ENCODE measurements at places on chromosomes 7 and 10.

DNA sequence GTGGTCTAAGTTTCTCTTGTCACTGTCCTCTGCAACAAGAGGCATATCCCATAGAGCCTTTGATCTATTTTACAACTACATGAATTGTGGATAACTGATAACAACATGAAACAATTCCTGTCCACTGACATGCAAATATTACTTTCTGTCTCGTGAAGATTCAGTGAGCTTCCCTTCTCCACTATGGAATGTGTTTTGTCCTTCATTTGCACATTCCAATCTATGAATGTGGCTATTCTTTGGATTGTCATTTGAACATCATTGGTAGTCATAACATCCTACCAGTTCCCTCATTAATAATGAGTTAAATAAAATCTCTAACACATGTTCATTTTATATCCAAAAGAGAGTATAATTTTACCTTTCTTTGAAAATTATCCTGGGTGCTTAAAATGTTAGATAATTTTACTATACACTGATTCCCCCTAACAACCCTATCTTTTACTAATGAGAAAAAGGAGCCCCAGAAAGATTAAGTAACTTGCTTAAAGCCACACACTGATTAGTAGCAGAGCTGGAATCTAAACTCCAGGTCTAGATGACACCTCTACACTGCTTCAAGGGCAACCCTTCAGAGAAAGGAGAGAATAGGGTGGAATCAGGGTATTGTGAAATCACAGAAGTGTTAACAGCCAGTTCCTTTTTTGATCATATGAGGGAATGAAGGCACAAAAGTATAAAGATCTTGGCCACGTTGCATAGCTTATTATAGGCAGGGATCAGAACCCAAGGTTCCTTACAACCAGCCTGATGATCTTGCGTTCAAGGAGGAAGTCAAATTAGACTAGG, 39.1 kb downstream of the PDE1C start:
- DNase-seq, result no peak

GRCh38 chr10:129854796-129855705, 109.0 kb downstream of the EBF3 start:
- DNase-seq, result no peak

- no peak for DNase-seq
Observed at GRCh38 chr10:69957241-69957885, 95.3 kb upstream of the MACROH2A2 start.

DNA sequence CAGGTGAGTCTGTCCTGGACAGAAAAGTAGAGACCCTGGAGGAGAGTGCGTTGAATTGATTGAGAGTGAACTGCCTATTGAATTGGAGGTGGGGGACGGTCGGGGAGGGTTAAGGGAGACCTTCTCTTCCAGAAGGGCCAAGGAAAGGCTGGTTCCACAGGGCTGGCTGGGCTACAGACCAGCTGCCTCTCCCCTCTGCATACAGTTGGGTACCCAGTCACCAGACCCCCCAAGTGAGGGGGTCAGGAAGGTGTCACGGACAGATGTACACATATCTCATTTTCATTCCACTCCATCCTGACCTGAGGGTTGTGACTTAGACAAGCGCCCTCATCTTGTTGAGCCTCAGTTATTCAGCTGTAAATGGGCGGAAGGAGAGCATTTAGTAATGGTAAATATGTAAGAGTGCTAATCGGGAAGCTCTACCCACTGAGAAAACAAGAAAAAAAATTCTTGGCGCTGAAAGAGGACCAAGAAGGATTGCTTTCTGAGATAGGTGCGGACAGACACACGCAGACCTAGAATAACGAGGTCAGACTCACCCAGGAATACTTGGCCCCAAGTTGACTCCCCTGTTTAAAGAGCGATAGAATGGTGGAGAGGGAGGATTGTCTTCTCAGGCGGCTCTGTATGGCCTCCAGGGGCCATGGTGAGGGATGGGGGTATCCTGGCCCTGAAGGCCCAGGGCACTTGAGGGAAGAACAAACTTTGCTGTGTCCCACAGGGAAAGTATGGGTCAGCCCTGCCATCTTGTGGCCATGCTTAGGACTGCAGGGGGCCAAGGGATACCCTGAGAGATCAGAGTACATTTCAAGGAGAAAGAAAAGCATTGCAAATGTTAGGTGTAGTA, 7.2 kb upstream of the MBL2 start:
- peak; percentile 72 for DNase-seq

- DNase-seq, result no peak
Observed at GRCh38 chr7:50304911-50305582, 531 bp downstream of the IKZF1 start.

DNA sequence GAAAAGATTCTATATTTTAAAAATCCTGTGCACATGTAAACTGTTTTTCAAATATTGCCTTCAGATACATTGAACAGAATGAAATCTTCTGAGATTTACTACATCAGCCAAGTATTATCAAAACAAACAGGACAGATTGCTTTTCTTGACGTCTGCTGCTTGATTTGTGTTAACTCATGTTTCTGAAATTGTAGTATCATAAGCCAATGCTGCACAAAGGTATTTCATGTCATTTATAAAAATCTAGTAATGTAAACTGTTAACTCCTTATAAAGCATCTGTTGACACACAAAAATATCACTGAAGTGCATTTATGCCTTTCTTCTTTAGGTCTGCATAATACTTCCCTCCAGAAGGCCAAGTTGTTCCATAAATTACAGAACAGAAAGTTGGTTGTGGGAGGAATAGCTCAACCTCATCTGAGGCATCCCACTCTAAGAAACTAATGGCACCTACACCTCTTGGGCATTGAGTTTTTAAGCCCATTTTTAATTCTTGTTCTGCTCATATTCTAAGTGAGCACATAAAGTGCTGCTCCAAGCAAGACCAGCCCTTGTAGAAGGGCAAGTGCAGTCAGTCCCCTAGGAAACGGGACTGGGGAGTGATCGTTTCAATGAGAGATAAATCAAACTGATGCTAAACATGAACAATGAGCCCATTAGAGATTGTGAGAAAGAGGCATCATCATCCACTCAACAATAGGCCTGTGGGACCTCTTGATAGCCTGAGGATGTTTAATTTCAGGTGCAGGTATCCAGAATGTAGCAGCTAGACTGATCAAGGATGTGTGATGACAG, 28.5 kb downstream of the CAV1 start:
- DNase-seq, result no peak

GRCh38 chr10:95785317-95785716, 29.4 kb downstream of the ENTPD1 start:
- no peak for DNase-seq

GRCh38 chr7:151493083-151493482, 26.6 kb downstream of the RHEB start:
- no peak for DNase-seq

- DNase-seq, result no peak
Observed at GRCh38 chr10:49212783-49213182, 24.6 kb upstream of the TMEM273 start.

DNA sequence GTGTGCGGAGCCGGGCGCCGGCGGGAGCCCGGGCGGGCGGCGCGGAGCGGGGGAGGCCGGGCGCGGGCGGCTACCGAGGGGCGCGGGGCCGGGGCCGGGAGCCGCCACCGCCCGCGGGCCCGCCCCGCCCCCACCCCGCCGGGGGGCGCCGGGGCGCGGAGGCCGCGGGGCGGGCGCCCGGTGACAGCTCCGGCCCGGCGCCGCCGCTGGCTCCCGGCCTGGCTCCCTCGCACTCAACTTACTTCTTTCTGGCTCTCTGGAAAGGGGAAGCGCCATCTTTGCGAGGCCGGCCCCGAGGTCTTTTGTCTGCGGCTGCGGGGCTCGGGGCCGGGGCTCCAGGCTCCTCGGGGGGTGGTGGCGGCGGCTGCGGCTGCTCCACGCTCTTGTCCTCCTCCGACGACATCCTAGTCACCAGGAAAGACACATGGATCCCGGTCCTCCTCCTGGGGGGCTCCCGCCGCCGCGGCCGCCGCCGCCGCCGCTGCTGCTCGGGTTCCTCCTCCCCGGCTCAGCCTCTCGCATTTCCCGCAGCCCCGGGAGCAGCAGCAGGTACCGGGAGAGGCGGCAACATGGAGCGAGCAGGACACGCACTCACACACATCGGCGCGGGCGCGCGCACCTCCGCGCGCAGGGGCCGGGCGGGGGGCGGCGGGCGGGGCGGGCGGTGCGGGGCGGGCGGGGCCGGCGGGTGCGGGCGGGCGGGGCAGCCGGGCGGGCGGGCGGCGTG, at the start of gene KMT2C:
Gene KMT2C, minus strand, starts transcription at position 620 of the 727 bp plus-strand sequence. Its CDS starts 217 bp downstream, at position 403.
- peak; percentile 30 for DNase-seq

DNA sequence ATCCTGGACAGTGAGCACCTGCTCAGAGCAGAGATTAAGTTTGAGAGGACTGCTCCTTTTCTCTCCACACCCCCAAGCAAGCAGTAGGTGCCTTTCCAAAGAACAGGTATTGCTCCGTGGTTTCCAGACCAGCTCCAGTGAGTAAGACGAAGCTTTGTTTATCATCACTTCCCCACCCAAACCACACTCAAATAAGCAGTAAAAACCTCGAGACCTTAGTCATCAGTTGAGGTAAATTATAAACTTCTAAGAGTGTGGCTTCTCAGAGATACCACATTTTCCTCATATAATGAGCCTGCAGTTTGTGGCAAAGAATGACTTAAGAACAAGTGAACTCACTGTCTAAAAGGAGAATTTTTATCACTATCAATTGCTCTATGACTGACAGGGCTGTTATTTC, 50.0 kb upstream of the GRB10 start:
- peak; percentile 57 for DNase-seq

- DNase-seq, result no peak
Observed at GRCh38 chr10:89926736-89927135, 225.3 kb downstream of the KIF20B start.

DNA sequence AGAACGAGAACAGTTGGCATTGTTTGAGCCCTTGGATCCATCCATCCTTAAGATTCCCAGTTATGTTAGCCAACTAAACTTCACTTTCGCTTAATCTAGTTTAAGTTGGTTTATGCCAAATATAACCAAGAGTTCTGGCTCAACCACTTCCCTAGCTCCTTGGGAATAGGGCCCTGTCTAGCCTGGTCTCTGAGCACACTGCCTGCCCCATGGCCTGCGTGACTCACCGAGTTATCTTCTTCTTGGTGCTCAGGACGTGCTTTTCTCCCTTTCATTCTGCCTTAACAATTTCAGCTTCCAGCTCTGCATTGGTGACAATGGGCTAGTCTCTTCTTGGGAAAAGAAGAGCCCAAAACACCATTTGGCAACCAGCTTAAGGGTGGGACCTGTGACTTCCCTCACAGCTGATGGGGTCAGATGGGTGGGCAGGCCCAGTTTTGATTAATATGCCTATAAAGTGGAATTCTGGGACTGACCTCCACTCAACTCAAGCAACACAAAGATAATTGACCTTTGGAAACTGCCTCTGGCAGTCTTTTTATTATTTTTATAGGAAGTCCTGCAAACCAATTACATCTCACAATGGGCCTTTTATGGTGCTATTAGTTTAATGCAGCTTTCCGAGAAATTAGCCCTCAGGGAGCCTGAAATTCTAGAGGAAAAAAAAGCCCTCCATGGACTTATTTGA, 126.4 kb downstream of the CFAP58 start:
- DNase-seq, result no peak

GRCh38 chr7:155702616-155703015, 58.2 kb downstream of the RBM33 start:
- DNase-seq, result peak; percentile 70

DNA sequence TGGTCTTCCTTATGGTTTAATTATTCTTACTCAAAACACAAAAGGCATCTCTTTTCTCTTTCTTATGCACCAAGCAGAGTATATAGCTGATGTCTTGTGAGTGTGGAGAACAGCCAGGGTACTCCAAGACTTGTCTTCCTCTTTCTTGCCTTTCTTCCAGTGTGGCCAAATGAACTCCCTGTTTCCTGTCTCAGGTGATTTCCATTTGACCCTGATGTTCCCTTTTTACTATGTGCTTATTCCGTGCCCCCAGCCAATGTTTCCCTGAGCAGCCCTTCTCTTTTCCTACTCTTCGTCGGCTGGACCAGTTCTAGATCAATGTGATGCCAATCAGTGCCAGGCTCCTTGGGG, 12.6 kb downstream of the OR9A4 start:
- DNase-seq, result no peak

- DNase-seq, result no peak
Observed at GRCh38 chr7:110502888-110503465, 588.0 kb upstream of the LRRN3 start.

- no peak for DNase-seq
Observed at GRCh38 chr10:16348891-16349290, 87.9 kb upstream of the PTER start.

DNA sequence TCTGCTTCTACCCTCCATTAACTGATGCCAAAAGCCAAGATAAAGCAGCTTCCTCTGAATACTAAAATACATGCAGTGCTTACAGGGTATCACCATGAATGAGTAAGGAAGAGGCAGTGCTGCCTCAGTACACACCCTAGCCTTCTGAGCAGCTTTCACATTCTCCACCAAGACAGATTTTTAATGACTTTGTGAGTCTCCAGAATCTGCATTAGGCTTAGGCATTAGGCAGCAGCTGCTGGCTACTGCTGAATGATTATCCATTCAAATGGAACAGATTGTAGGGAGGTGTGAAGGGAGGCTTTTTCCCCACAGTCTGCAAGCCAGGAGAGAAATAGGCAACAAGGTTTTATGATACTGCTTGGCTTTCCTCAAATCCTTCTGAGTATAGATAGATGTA, 1226.7 kb upstream of the LRRN3 start:
- DNase-seq, result no peak
